GDM1 (cell line): ENCODE measurements at places on chromosomes 13 and 19.
A peak's percentile ranks its signal among the peaks of the same experiment; 100 is the strongest.

GRCh38 chr13:76795701-76796695 lies 90.2 kb downstream of the KCTD12 start:
- no peak for DNase-seq

DNA sequence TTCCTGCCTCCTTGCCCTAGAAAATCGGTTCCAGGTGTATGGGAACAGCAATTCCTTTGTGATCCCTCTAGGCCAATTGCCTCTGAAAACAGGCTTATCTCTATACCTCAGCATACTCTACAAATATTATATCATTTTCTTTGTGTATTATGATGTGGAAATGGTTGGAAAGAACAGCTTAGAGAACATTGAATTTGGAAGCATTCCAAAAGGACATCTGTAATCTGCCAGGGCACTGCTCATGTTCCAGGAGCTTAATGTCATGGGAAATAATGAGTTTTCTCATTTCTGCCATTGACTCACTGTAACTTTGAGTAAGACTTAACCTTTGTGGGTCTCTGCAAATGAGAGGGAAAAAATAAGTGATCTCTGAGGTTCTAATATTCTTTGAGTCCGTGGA lies 147.3 kb downstream of the UFM1 start:
- no peak for DNase-seq

DNA sequence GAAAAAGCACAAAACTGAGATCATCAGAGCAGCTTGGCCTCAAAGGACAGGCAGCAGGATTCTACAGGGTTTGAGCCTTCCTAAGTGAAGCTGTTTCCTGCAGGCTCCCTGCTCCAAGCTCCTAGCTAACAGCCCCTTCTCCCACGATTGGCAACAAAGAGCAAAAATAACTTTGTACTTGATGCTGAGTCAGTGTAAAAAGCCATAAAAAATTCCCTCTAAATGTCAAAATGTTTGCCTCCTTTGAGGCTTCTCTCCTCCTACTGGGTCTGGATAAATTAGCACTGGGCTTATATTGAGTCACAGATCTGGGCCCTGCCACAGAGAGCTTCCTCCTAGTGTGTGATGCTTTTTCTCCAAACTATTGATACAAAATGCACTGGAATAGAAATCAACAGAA lies 153.3 kb downstream of the TNFRSF19 start:
- no peak for DNase-seq

GRCh38 chr13:43767341-43767931 lies 19.3 kb downstream of the ENOX1 start:
- no peak for DNase-seq

DNA sequence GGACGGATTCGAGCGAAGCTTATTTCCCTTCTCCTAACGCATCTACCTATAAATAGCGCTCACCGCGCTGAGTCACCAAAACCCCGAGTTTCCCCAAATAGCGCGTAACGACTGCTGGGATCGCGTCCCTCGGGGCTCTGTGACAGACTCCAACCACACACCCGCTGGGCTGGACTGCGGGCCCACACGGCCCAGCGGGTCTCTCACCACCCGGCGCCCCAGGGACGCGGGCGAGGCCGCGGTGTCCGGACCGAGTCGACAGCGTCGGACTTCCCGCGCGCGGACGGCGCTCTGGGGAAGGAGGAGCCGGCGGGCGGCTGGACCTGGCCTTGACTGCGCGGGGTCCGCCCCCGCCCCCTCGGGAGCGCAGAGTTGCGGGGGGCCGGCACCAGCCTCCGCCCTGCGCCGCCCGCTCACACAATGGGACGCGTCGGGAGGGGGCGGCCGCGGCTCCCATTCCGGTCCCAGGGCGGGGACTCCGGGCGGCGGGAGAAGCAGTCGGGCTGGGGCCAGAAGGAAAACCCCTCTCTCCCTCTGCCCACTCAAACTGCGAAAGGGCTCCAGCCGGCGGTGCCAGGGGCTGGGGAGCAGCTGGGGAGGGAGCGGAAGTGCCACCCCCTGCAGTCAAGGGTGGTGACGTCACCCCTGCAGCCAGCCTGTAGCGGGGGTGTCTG lies 108.8 kb downstream of the KCNRG start:
- DNase-seq = peak; percentile 97

- DNase-seq = no peak
Observed at GRCh38 chr13:71219698-71220415, 647.1 kb downstream of the DACH1 start.

DNA sequence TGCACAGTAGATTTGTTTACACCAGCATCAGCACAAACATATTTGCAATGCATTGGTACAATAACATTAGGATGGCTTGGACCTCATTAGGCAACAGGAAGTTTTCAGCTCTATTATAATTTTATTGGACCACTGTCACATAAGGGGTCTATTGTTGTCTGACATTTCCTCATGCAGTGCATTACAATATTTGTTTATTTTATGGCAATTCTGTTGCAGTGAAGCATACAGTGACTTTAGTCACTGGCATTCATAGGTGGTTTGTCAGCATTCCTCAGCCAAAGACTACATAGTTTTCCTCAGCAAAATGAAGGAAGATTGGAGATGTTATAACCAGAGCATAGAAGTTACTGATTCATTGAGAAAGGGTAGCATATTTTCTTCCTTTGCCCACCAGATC lies 1732.9 kb downstream of the PCDH9 start:
- no peak for DNase-seq

DNA sequence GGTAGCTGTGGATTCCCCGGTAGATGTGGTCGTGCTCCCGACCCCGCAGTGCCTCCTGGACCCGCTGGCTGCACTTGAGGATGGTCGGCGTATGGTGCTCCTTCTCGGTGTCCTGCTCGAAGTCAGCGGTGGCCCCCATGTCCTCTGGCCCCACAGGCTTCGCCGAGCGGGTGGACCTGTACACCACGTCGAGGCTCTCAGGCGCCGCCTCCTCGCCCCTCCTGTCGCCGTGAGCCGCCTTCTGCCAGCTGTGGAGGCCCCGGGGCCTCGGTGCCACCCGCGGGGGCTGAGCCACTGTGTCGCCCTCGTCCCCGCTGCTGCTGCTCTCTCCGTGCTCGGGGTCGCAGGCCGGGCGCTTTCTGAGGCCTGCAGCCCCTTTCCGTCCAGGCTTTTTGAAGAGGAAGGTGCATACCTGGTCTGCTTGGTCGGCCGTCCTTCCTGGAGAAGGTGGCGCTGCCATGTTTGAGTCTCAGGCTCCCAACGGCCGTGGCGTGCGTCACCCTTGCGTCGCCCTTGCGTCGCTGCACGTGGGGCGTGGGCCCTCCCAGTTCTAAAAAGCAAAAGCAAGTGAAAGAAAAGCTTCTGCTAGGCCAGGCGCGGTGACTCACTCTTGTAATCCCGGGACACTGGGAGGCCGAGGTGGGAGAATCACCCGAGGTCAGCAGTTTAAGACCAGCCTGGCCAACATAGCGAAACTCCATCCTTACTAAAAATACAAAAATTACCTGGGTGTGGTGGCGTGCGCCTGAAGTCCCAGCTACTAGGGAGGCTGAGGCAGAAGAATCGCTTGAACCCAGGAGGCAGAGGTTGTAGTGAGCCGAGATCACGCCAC lies at the start of gene RNF113B:
Gene RNF113B (minus strand): TSS at position 493 of the 832 bp plus-strand sequence. CDS start 33 bp downstream, at position 460.
- no peak for DNase-seq

DNA sequence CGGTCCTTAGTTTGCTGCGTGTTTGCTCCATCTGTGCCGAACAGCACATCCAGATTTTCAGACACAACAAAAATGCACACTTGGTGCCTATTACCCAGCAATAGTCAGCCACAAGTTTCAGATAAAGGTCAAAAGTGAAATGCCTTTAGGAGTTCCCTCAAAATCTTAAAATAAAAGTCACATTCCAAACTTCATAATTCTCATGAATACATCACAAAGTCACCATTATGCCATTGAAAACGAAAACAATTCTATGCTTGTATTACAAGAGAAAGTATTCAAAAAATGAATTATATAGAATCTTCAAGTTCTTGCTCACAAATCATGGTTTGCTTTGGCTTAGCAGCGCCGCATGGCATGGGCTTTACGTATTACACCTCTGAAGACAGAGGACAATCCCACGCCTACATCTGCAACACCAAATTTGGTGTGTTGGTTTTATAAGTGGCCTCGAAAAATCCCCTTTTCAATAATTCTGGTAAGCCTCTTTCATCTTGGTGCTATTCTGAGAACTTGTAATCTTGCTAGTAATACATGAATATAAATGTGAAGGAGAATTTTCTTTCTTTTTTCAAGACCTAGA lies 26.6 kb downstream of the COL4A1 start:
- no peak for DNase-seq

- no peak for DNase-seq
Observed at GRCh38 chr19:11769995-11770394, 3.2 kb downstream of the ZNF441 start.

GRCh38 chr13:98142380-98143156 lies at the start of gene FARP1:
FARP1 (plus strand) TSS chr13:98143094; CDS start chr13:98213243, 70,149 bp downstream.
- DNase-seq = no peak

GRCh38 chr13:47409778-47410177 lies 512.9 kb upstream of the HTR2A start:
- no peak for DNase-seq

DNA sequence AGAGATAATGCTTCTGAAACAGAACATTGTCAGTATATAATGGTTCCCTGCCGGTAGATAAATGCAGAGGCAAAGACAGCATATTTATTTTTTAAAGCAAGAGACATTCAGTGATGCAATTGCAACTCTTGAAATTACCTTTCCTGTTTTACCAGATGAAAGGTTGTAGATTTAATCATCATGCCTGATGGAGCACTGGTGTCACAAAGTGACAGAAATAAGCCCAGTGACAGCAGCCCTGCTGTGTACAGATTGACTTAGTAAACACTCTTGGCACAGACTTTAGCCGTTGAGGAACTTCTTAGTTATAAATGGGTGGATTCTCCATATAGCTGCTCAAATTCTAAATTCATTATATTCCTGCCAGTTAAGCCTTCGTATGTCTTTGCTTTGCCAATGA lies 172.5 kb downstream of the ITGBL1 start:
- DNase-seq = no peak

- DNase-seq = no peak
Observed at GRCh38 chr13:25652764-25653163, 281.0 kb downstream of the ATP8A2 start.

GRCh38 chr13:78194904-78195639 lies 276.4 kb upstream of the EDNRB start:
- no peak for DNase-seq

DNA sequence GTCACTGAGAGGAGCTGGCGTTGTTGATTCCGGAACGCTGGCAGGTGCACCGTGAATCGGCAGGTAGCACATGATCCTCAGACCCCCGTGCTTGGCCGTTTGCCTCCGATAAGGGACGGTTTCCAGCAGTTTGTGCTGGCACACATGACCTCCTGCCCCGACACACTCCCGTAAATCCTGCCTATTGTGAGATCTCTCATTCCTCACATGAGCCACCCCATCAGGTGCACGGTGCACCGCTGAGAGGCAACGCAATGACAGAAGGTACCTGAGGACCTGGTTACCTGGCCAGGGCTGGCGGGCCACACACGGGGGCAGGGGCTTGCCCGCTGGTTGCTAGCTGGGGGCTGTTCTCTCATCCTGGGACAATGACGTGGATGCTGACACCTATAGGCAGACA lies 2.1 kb upstream of the ADPRHL1 start:
- DNase-seq = no peak

DNA sequence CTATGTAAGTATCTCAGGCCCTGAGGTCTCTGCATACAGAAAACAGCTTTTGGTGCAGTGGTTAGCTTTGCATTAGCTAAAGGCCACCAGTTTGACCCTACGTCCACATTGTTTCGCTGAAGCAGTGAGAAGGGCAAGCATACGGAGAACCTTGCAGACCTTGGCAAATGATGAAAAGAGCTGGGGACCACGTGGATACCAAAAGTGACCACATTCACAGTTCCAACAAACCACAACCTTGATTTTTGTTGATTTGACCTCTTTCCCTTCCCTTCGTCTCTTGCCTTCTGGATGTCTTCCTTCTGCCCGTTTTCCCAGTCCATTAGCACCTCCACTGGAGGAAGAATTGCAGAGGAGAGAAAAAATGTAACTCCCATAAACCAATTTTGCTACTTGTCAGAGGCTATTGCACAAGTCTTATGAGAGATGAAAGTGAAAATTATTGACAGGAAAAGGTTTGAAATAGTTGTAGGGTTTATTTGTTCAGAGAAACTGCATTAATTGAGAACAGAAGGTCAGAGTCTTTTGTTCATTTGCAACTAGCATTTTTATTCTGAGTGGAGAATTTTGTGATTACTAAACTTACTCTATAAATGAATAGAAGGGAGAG lies 293.9 kb upstream of the HTR2A start:
- no peak for DNase-seq

- no peak for DNase-seq
Observed at GRCh38 chr13:108278466-108278865, 8.9 kb downstream of the TNFSF13B start.

- peak; percentile 12 for DNase-seq
Observed at GRCh38 chr19:54430306-54431254, 15.3 kb downstream of the TTYH1 start.

GRCh38 chr13:49040872-49041271 lies 65.2 kb downstream of the FNDC3A start:
- no peak for DNase-seq

DNA sequence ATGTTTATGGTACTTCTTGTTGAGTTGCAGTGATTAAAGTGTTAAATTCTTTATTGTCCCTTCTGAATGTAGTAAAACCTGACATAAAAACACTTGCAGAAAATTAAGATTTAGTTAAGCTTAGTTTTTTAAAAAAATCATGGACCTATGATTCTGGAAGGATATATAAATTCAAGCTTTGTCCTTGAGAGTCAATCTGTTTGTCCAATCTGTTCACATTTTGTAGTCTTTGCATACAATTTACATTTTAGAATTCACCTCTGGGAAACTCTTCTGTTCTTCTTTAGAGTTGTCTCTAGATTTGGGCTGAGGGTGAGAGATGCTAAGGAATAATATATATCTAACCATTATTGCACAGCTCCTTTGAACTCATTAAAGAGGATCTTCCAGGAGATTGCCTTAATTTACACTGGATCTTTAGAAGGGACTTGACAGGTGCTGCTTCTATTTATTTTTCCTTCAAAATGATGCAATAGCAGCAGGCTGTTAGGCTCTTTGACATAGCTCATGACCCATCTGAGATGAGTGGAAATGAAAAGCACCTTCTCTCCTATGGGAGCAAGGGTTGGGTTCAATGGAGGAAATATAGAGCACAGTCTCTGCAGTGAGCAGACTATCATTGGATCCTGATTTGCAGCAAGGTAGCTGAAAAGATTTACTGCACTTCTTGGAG lies 433.9 kb downstream of the GPC6 start:
- DNase-seq = no peak

DNA sequence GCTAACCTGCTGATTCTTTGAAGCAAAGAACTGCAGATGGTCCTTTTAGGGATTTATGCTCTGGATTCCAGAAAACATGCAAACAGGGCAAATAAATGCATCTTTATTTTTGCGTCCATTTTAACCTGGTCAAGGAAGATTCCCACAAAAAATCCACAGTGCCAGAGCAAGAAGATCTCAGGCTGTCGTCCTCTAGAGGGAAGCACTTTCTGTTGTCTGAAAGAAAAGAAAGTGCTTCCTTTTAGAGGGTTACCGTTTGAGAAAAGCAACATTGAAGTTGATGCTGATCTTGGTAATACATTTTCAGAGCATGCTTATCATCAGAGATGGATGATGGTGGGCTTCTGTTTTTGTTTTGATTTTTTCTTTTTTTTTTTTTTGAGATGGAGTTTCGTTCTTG lies 75.5 kb downstream of the DPRX start:
- no peak for DNase-seq

GRCh38 chr19:7832009-7832408 lies 2.0 kb downstream of the EVI5L start:
- DNase-seq = no peak

- DNase-seq = no peak
Observed at GRCh38 chr13:32997399-32997798, 18.8 kb upstream of the KL start.
